ENCODE measurements at places on chromosomes 4 and X. TPM values are rescaled to one million over a fixed set of nuclear protein-coding genes. Genes with fewer than 3 reads are reported as not detected.

Gene PRDM5
- polyA plus RNA-seq, result not detected

Gene CXCR3
- 1.9 TPM for polyA plus RNA-seq

Gene F8A2
- not detected for polyA plus RNA-seq

Gene FABP2
- polyA plus RNA-seq, result not detected

Gene PSAPL1
- not detected for polyA plus RNA-seq

Gene DGAT2L6
- polyA plus RNA-seq, result not detected

DNA sequence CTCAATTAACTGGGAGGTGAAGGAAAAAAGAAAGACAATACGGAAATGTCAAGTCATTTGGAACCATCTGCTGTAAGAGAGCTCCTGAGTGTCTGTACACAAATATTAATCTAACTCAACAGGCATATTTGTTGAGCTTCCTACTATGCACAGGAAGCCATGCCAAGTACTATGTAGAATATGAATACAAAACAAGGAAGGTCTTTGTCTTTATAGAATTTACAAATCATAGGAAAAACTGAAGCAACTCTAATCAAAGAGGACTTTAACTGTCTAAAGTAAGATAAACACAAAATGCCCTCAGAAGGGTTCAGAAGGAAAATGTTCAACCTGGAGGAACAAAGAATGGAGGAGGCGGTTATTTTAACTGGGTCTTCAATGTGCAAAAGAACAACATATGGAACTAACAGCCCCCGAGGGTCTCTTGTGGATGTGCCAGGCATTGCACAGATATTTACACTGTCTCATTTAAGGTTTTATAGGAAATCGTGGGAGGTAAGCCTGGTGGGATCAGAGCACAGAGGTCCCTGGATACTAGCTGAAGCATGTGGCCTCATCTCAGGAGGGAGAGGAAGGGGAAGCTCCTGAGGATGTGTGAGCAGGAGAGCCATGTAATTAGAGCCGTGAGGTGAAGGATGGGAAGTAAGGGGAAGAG lies 5.8 kb downstream of the FAM114A1 start:
- H3K27me3 ChIP-seq, result no peaks in the 10 kb centered on the region
- H3K27ac ChIP-seq, result no peak overlapping the region
- no peak for DNase-seq
- no peak overlapping the region for H3K4me3 ChIP-seq

DNA sequence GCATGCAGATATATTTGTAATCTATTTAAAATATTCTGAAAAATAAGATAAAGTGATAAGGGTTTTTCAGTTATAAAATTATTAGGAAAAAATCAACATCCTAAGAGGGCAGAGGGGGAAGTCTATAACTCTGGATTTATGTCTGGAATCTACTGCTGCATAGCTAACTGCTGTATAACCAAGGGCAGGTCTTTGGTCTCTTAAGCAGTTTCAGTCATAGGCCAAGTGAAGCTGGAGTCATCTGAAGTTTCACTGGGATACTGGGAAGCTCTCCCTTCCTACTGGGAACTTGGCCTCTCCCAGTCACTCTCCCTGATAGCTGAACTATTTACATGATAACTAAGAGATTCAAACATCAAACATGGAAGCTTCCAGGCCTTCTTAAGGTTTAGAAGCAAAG lies 1409.9 kb upstream of the PCDH7 start:
- H3K27ac ChIP-seq, result no peak overlapping the region
- no peaks in the 10 kb centered on the region for H3K36me3 ChIP-seq
- H3K4me3 ChIP-seq, result no peak overlapping the region
- DNase-seq, result no peak

GRCh38 chrX:47093248-47093647 lies 15.0 kb downstream of the RGN start:
- no peaks in the 10 kb centered on the region for H3K4me1 ChIP-seq
- H3K27me3 ChIP-seq, result no peaks in the 10 kb centered on the region
- H3K27ac ChIP-seq, result no peak overlapping the region
- no peak overlapping the region for H3K4me3 ChIP-seq
- H3K36me3 ChIP-seq, result no peaks in the 10 kb centered on the region
- DNase-seq, result no peak

GRCh38 chr4:170420255-170420693 lies 330.5 kb upstream of the AADAT start:
- no peak for DNase-seq
- no peaks in the 10 kb centered on the region for H3K4me1 ChIP-seq
- no peak overlapping the region for H3K27ac ChIP-seq
- no peak overlapping the region for H3K4me3 ChIP-seq
- H3K36me3 ChIP-seq, result no peaks in the 10 kb centered on the region
- H3K27me3 ChIP-seq, result no peaks in the 10 kb centered on the region

DNA sequence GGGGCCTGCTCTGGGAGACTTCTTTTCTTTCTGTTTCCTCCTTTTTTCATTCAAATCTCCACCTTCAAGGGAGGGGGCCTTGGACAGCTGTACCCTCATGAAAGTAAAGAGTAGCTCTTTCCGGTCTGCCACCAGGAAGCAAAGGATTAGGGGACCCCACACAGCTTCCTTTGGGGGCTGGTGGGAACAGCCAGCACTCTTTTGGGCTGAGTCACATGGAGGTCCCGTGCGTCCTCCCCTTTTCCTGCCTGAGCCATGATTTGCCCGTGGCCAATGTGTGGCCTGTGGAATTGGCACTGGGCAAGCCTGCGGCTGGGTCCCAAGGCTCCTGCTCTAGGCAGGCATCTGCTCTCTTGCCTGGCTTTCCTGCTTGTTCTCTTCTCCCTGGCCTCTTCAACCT lies 65.5 kb downstream of the FHDC1 start:
- peak overlapping the region; percentile 83 for H3K27ac ChIP-seq
- peaks cover 35% of the 10 kb centered on the region for H3K27me3 ChIP-seq
- no peak overlapping the region for H3K4me3 ChIP-seq
- no peak for DNase-seq
- H3K4me1 ChIP-seq, result peaks cover 13% of the 10 kb centered on the region
- no peaks in the 10 kb centered on the region for H3K36me3 ChIP-seq

GRCh38 chrX:1386338-1387127 lies 5.4 kb downstream of the SLC25A6 start:
- no peak for DNase-seq
- H3K4me1 ChIP-seq, result peaks cover 35% of the 10 kb centered on the region
- H3K27me3 ChIP-seq, result no peaks in the 10 kb centered on the region
- no peak overlapping the region for H3K4me3 ChIP-seq
- peaks cover 22% of the 10 kb centered on the region for H3K36me3 ChIP-seq

DNA sequence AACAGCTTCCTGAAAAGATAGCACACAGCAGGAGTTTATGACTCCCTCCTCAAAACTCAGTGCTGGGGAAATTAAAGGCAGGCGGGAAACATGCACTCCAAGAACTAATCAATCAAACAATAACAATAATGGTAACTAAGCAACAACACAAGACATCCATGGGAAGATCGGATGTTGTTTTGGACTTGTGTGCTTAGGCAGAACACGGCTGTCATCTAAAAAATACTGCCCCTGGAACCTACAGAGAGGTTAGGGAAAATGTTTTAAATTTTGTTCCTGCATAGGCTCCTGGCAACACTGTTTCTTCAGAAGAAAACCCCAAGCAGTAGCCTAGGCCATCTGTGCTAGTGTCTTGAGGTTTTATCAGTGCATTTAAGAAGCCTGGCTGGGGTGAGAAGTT lies 1378.2 kb downstream of the STIM2 start:
- DNase-seq, result no peak
- no peak overlapping the region for H3K27ac ChIP-seq
- H3K27me3 ChIP-seq, result no peaks in the 10 kb centered on the region
- no peaks in the 10 kb centered on the region for H3K36me3 ChIP-seq

GRCh38 chr4:8201321-8201781 lies 2.3 kb downstream of the SH3TC1 start:
- H3K36me3 ChIP-seq, result no peaks in the 10 kb centered on the region
- peaks cover 93% of the 10 kb centered on the region for H3K4me1 ChIP-seq
- H3K27me3 ChIP-seq, result no peaks in the 10 kb centered on the region
- H3K4me3 ChIP-seq, result peak overlapping the region; percentile 96

- H3K36me3 ChIP-seq, result no peaks in the 10 kb centered on the region
- DNase-seq, result no peak
- no peak overlapping the region for H3K4me3 ChIP-seq
- H3K4me1 ChIP-seq, result no peaks in the 10 kb centered on the region
- no peaks in the 10 kb centered on the region for H3K27me3 ChIP-seq
- no peak overlapping the region for H3K27ac ChIP-seq
Observed at GRCh38 chr4:28702571-28702970, 1841.9 kb downstream of the STIM2 start.

GRCh38 chr4:73585345-73585744 lies 34.9 kb downstream of the RASSF6 start:
- no peak for DNase-seq
- H3K27me3 ChIP-seq, result no peaks in the 10 kb centered on the region
- no peaks in the 10 kb centered on the region for H3K36me3 ChIP-seq
- H3K4me1 ChIP-seq, result peaks cover 17% of the 10 kb centered on the region

- no peaks in the 10 kb centered on the region for H3K27me3 ChIP-seq
- H3K27ac ChIP-seq, result no peak overlapping the region
- no peaks in the 10 kb centered on the region for H3K36me3 ChIP-seq
- DNase-seq, result no peak
- H3K4me1 ChIP-seq, result no peaks in the 10 kb centered on the region
Observed at GRCh38 chr4:177667687-177668086, 225.4 kb upstream of the AGA start.

GRCh38 chr4:78129383-78130108 lies 72.4 kb downstream of the FRAS1 start:
- H3K4me3 ChIP-seq, result no peak overlapping the region
- no peak for DNase-seq
- H3K36me3 ChIP-seq, result peaks cover 9% of the 10 kb centered on the region

DNA sequence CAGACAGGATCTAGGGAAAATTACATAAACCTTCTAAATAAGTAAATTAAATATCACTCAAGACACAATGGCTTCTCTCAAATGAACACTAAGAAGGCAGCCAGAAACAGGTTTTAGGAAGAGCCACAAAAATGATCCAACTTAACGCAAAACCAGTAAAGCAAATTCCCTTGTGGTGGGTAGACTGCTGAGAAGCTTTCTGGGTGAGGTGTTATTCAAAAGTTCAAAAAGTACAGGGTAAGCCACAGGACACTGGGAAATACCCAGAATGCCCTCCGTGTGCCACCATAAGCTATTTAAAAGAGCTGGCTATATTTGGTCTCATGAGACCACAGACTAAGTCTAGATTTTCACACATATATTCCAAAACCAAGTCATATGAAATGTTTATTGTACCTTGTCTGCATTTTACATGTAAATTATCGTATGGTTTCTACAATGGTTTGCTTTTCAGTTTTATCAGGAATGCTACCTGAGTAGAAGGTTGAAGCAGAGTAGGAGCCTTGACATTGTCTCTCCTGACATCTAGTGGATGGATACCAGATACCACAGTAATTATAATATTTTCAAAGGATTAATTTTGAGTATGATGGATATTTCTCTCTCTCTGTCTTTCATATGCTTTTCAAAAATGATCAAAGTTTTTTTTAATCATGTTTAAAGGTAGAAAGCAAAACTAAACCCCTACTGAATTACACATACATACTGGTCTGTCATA lies 109.3 kb upstream of the KLHL13 start:
- no peak for DNase-seq
- H3K4me3 ChIP-seq, result no peak overlapping the region
- H3K4me1 ChIP-seq, result no peaks in the 10 kb centered on the region
- no peaks in the 10 kb centered on the region for H3K27me3 ChIP-seq

DNA sequence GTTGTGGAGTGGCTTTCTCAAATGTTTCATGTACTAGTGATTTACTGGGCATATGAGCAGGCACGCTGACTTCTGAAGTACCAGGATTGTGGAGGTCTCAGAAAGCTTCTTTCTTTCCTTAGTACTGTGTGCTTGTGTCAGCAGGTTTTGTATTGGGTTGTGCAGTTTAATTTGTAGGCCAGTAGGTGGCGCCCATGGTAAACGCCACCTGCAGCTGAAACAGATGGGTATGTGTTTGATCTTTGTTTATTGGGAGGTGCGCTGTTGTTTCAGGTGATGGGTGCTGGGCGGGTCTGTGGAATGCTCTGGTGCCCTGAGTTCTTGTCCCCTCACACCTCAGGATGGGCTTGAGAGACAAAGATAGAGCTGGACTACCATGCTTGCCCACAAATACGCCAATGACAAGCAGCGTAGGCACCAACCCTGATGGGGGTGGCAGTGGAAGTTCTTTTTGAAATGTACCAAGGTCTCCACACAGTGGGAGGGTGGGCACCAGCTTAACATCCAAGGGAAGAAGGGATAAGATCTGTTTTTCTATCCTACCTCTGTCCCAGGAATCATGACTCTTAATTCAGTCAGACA lies 141.5 kb downstream of the RPS6KA6 start:
- DNase-seq, result peak; percentile 0
- H3K36me3 ChIP-seq, result no peaks in the 10 kb centered on the region
- no peaks in the 10 kb centered on the region for H3K4me1 ChIP-seq

DNA sequence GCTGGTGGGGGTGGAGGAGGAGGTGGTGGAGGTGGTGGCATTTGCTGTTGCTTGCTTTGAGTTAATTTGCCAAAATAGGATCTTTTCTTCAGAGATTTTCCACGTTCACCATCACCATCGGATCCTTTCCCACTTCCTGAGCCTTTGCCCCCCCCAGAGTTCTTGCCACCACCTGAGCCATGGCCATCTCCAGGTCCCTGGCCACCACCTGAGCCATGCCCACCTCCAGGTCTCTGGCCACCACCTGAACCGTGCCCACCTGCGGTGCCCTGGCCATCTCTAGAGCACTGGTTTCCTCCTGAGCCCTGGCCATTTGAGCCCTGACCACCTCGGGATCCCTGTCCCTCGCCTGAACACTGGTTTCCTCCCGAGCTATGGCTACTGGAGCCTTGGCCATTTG lies 1.9 kb downstream of the IRS4 start:
- H3K27ac ChIP-seq, result no peak overlapping the region
- no peak for DNase-seq
- H3K4me3 ChIP-seq, result no peak overlapping the region
- H3K36me3 ChIP-seq, result no peaks in the 10 kb centered on the region
- H3K27me3 ChIP-seq, result peaks cover 43% of the 10 kb centered on the region

DNA sequence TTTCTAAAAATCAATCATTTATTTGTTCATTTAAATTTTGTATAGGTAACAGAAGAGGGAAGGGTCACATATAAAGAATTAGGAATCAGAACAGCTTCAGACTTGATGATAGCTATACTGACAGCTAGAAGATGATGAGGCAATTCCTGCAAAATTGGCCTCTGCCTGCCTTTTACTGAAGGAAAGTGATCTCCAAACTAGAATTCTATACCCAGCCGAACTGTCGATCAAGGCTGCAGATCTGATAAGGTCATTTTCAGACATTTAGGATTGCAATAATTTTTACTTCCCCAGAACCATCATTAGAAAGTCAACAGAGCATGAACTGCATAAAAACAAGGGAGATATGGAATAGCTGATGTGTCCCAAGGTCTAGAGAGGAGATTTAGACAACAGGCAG lies 66.3 kb downstream of the HTRA3 start:
- H3K4me3 ChIP-seq, result no peak overlapping the region
- H3K4me1 ChIP-seq, result no peaks in the 10 kb centered on the region
- H3K36me3 ChIP-seq, result peaks cover 13% of the 10 kb centered on the region
- H3K27ac ChIP-seq, result no peak overlapping the region
- H3K27me3 ChIP-seq, result no peaks in the 10 kb centered on the region

- no peak overlapping the region for H3K4me3 ChIP-seq
- H3K27me3 ChIP-seq, result no peaks in the 10 kb centered on the region
- H3K4me1 ChIP-seq, result no peaks in the 10 kb centered on the region
- no peak for DNase-seq
- no peak overlapping the region for H3K27ac ChIP-seq
- no peaks in the 10 kb centered on the region for H3K36me3 ChIP-seq
Observed at GRCh38 chrX:77404419-77404818, 42.8 kb upstream of the FGF16 start.

GRCh38 chr4:158146736-158147135 lies 26.1 kb downstream of the GASK1B start:
- no peak overlapping the region for H3K4me3 ChIP-seq
- no peaks in the 10 kb centered on the region for H3K36me3 ChIP-seq
- H3K27ac ChIP-seq, result no peak overlapping the region
- H3K4me1 ChIP-seq, result no peaks in the 10 kb centered on the region

GRCh38 chr4:138311771-138312535 lies 69.8 kb upstream of the SLC7A11 start:
- H3K27ac ChIP-seq, result no peak overlapping the region
- H3K4me1 ChIP-seq, result no peaks in the 10 kb centered on the region
- no peaks in the 10 kb centered on the region for H3K36me3 ChIP-seq
- no peak for DNase-seq
